ENCODE measurements at places on chromosomes 7 and 10. TPM values are rescaled to one million over a fixed set of nuclear protein-coding genes. Genes with fewer than 3 reads are reported as not detected.

- no peak for DNase-seq
Measured at GRCh38 chr10:3647074-3647473, 137.9 kb downstream of the KLF6 start.

- DNase-seq: no peak
Measured at GRCh38 chr7:77529279-77529678, 7.8 kb upstream of the PTPN12 start.

DNA sequence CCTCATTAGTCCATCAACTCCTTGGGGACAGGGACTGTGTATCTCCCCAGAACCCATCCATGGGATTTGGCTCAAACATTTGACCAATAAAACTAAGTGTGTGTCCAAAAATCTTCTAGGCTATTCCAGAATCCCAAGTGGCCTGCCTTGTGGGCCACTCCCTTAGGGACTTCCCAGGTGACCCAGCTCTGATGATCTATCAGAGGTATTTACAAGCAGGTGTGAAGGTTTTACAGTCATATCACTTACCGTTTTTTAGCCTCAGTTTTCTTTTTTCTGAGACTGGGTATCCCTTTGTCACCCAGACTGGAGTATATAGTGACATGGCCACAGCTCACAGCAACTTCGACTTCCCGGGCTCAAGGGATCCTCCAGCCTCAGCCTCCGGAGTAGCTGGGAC, 64.4 kb downstream of the PIP4K2A start:
- no peak for DNase-seq

DNA sequence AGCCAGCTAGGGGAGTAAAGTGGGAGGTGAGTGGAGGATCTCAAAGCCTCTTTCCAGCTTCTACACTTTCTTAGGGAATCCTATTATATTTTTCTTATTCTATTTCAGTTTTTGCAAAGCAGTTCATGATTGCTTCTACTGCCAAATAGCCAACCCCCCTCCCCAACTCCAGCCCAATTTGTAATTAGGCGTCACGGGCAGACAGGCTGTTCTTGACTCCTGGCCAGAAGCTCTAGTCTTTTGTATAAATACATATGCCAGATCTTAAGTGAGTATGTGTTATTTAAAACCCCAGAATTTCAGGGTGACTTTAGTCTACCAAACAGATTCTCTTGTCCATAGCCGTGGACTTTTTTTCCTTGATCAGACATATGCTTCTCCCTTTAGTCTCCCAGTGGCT, 255.2 kb downstream of the BUB3 start:
- no peak for DNase-seq

GRCh38 chr7:155356323-155357105, 58.8 kb downstream of the INSIG1 start:
- no peak for DNase-seq

GRCh38 chr7:8585591-8585990, 152.2 kb downstream of the NXPH1 start:
- no peak for DNase-seq

CEP55 gene
- polyA plus RNA-seq: 3.5 TPM

CALHM1 gene
- polyA plus RNA-seq: 0.49 TPM

HTR5A gene
- not detected for polyA plus RNA-seq

PTF1A gene
- polyA plus RNA-seq: not detected

Data from H1 (cell line).